ENCODE measurements at places on chromosomes 5 and 9.

DNA sequence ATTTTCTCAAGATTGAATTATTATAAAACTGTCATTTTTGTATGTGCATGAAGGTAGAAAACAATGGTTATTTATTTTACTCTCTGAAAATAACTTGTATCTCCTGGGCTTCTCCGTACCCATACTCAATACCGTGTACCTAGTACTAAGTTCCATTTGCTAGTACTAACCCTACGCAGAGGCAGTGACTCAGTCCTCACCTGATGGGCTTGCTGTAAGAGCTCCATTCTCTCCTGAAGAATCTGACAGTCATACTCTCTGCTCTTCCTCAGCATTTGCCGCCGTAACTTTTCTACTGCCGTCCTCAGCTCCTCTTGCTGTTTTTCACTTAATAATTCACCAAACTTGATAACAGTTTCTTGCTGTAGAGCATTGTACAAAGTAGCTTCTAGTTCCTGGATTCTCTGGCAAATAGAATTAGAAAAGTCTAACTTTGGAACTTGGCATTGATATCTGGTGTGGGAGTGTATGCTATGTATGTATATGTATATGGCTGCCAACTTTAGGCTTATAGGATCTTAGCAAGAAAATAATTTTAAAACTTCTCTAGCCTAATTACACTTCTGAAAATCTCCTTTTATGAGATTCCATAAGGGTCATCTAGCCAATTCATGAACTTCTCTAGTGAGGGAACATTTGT is 108.0 kb upstream of the DPYSL3 start:
- no peaks in the 10 kb centered on the region for H3K4me1 ChIP-seq
- no peak for DNase-seq
- no peaks in the 10 kb centered on the region for H3K27me3 ChIP-seq
- H3K36me3 ChIP-seq: peaks cover 17% of the 10 kb centered on the region

DNA sequence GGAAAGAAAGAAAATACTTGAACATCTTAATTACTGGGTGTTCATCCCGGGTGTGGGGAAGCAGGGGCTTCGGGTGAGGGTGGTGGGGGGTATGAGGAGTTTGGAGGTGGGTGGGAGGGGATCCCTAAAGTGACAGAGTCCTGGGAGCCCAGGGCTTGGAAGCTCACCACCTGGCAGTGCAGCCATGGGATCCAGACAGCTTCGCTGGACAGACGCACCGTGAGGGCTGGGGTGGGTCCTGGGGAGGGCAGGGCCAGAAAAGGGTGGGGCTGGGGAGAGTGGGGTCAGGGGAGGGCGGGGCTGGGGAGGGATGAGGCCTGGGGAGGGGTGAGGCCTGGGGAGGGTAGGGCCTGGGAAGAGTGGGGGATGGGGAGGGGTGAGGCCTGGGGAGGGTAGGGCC is 127.5 kb upstream of the LPCAT1 start:
- DNase-seq: no peak
- H3K27me3 ChIP-seq: peaks cover 31% of the 10 kb centered on the region
- H3K4me1 ChIP-seq: peaks cover 23% of the 10 kb centered on the region
- no peak overlapping the region for H3K4me3 ChIP-seq
- peak overlapping the region; percentile 80 for H3K27ac ChIP-seq
- no peaks in the 10 kb centered on the region for H3K36me3 ChIP-seq

DNA sequence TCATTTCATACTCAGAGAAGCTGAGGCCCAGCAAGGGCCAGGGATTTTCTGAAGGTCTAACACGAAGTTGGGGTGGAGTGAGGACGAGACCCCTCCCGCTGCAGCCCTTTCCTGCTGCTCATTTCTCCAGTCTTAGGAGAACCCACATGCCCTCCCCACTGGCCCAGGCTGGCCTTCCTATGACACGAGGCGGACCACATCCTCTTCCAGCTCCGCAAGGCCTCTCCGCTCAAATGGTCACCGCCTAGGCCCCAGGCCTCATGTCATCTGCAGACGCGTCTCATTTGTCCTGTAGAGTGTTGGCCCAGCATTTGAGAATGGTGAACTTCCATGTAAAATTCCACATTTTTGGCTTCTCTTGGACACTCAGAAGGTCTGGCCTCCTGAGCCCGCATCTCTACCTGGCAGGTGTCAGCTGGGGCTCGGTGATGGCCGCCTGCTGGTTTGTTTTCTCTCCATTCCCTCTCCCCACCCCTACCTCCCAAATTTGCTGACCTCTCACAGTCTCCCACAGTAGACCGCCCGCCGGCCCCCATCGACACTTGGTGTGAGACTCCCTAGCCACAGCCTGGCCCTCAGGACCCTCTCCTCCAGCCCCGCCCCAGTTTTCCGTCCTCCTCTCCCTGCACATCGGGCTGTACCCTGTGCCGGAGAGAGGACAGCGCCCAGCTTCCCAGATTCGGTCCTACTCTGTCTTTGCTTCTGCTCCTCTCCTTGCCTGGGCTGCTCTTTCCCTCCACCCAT is 51.7 kb downstream of the ERGIC1 start:
- no peak overlapping the region for H3K4me3 ChIP-seq
- no peak for DNase-seq
- peaks cover 34% of the 10 kb centered on the region for H3K4me1 ChIP-seq
- no peak overlapping the region for H3K27ac ChIP-seq
- H3K36me3 ChIP-seq: peaks cover 26% of the 10 kb centered on the region

DNA sequence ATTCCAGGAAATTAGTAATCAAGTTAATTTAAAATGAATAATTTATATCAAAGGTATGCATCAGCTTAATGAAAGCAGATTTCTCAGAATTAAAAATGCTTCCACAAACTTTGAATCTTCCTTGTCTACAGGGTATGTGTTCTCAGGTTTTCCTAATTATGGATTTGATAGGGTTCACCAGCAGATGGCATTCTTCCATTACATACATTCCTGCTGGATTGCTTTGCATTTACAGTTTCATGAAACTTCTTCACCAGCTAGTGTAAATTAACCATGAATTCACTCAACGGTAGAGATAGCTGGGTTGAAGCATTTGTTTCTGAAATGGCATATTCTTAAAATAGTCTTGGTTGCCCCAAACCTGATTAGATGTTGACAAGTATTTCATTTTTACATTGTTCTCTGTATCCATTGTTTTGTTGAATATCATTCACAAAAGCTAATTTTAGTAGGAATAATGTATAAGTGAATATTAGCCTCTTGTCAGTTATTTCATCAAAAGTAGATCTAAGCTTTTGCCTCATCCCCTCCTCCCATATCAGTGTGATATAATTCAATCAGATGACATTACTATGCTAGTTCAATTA is 68.7 kb upstream of the WDR41 start:
- no peaks in the 10 kb centered on the region for H3K4me1 ChIP-seq
- no peak for DNase-seq
- no peak overlapping the region for H3K27ac ChIP-seq
- H3K27me3 ChIP-seq: no peaks in the 10 kb centered on the region
- H3K4me3 ChIP-seq: no peak overlapping the region
- no peaks in the 10 kb centered on the region for H3K36me3 ChIP-seq

GRCh38 chr9:69871118-69871834 is 50.7 kb downstream of the CFAP95 start:
- no peak overlapping the region for H3K27ac ChIP-seq
- H3K27me3 ChIP-seq: peaks cover 27% of the 10 kb centered on the region
- no peak overlapping the region for H3K4me3 ChIP-seq
- no peak for DNase-seq

- H3K4me1 ChIP-seq: peaks cover 5% of the 10 kb centered on the region
- no peak for DNase-seq
- no peaks in the 10 kb centered on the region for H3K36me3 ChIP-seq
Measured at GRCh38 chr5:14861123-14861765, 10.3 kb downstream of the ANKH start.

- H3K4me3 ChIP-seq: no peak overlapping the region
- no peak for DNase-seq
- H3K27ac ChIP-seq: no peak overlapping the region
- H3K36me3 ChIP-seq: no peaks in the 10 kb centered on the region
Measured at GRCh38 chr5:63247651-63248050, 669.0 kb downstream of the LRRC70 start.

DNA sequence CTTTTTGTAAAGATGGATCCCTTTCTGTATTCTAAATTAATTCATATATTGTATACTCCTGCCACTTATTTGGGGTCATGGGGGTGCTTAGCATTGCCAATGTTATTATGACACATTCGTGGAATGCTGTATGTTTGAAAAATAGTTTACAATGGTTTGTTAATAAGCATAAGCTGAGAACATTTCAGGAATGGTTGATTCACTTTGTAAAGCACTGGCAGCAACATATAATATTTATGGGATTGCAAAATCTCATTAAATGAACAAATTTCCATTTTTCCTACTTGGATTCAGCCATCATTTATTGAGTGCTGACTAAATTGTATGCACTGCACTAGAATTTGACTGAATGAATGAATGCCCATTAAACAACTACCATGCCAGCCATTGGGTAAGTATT is 215.2 kb upstream of the KLF4 start:
- H3K4me3 ChIP-seq: no peak overlapping the region
- peaks cover 6% of the 10 kb centered on the region for H3K4me1 ChIP-seq
- H3K27me3 ChIP-seq: peaks cover 3% of the 10 kb centered on the region
- H3K36me3 ChIP-seq: peaks cover 9% of the 10 kb centered on the region
- H3K27ac ChIP-seq: no peak overlapping the region
- DNase-seq: no peak

DNA sequence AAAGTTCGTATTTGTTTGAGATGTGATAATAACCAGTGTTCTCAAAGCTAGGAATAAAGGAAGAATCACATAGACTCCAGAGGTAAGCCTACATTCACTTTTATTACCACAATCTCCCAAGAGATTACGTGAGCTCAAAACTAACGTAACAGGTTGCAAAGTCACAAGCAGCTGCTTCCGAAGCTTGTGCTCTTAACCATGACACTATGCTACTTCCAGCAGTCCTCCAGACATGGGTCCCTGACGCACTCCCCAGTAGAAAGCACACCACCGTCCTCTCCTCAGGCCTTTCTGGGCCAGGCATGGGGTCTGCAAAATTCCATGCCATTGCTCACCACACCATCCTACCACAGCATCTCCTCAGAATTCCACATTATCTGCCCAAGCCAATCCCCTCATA is 84.6 kb downstream of the PAX5 start:
- H3K27ac ChIP-seq: peak overlapping the region; percentile 96
- H3K4me3 ChIP-seq: peak overlapping the region; percentile 79
- peaks cover 55% of the 10 kb centered on the region for H3K4me1 ChIP-seq

DNA sequence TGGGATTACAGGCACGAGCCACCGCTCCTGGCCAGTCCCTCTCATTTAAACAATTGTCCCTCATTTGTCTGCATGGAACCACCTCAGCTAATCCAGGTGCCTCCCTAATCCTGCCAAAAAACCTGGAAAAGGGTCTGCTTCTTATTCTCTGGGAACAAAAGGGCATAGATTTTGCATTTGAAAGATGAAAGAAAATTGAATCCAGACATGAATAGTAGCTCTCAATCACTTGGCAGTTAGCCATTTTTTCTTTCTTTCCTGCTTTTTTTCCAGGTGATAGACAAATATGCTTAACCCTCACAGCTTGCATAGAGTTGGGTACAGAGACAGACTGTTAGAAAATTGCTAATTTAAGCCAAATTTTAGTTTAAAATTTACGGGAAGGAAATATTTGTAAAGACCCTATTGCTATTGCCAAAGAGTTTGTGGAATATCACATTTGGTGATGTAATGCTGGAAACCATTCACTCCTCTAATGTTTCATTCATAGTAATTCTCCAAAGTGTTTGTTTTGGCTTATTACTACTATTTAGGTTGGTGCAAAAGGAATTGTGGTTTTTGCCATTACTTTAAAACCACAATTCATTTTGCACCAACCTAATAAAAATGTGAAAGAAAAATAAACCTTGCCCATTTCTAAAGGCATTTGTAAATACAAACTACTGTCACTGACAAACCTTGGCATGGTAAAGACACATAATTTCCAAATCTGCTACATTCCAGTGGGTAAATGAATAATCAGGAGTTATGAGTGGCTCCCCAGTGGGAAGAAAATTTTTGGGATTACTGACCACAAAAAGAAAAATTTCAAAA is 80.5 kb upstream of the JAK2 start:
- no peak overlapping the region for H3K27ac ChIP-seq
- H3K4me1 ChIP-seq: peaks cover 3% of the 10 kb centered on the region
- H3K4me3 ChIP-seq: no peak overlapping the region

- peaks cover 5% of the 10 kb centered on the region for H3K27me3 ChIP-seq
- peaks cover 4% of the 10 kb centered on the region for H3K4me1 ChIP-seq
- no peak overlapping the region for H3K27ac ChIP-seq
- no peak for DNase-seq
Measured at GRCh38 chr9:129464972-129465833, 155.7 kb downstream of the C9orf50 start.

- no peaks in the 10 kb centered on the region for H3K36me3 ChIP-seq
- no peak overlapping the region for H3K4me3 ChIP-seq
- no peaks in the 10 kb centered on the region for H3K27me3 ChIP-seq
Measured at GRCh38 chr9:136348691-136349090, 14.9 kb downstream of the DNLZ start.

DNA sequence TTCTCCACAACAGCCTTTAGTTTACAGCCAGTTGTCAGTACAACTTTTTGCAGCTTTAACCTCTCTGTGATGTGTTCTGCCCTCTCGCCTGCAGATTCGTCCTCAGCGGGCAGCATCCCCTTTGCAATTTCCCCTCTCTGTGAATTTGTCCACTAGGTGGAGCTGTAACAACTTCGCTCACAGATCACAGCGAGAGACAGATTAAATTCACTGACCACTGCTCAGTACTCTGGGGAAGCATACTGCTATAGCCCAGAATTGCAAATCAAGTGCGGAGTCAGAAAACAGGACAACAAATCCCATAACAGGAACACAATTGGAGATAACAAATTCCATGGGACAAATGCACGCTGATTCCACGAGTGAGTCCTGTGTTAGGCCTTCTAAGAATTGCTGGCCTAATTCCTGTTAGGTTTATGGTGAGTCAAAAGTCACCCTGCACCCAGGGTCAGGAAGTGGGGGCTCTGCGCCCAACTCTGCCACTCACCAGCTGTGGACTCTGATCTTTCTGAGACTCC is 2124.9 kb downstream of the MAT2B start:
- no peak overlapping the region for H3K27ac ChIP-seq
- DNase-seq: no peak
- no peaks in the 10 kb centered on the region for H3K27me3 ChIP-seq
- H3K36me3 ChIP-seq: no peaks in the 10 kb centered on the region

DNA sequence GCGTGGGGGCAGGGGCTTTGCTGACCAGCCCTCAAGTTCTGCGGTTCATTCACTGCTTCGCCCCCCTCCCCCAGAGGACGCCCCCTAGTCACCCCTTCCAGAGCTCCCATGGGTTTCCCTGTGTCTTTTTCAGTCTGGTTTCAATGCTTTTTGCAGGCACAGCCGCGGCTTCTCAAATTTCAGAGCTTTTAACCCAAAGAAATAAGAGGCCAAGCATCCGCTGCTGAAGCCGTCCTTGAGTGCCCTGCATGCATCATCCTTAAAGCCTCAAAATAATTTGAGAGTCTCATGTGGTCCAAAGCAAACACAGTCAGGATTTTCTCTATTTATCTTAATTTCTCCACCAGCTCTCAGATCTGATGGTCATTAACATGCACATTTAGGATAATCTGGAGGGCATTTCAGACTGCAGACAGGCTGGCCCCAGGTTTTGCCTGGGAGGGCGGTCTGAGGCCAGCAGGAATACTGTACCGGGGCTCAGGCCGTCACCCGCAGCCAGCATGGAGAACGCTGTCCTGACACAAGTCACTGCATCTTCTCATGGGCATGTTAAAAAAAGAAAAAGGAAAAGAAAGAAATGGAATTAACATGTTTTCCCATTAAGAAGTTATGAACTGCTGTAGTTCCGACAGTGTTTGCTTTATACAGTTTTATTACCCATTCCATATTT is 420.8 kb upstream of the IRX4 start:
- no peaks in the 10 kb centered on the region for H3K36me3 ChIP-seq
- no peak overlapping the region for H3K27ac ChIP-seq
- H3K4me1 ChIP-seq: no peaks in the 10 kb centered on the region
- no peak for DNase-seq
- peaks cover 11% of the 10 kb centered on the region for H3K27me3 ChIP-seq
